ENCODE measurements at places on chromosomes 16 and 17.

GRCh38 chr16:75750528-75750927, 24.2 kb upstream of the CPHXL start:
- H3K27me3 ChIP-seq = no peaks in the 10 kb centered on the region
- no peaks in the 10 kb centered on the region for H3K36me3 ChIP-seq
- H3K27ac ChIP-seq = no peak overlapping the region
- no peak overlapping the region for H3K4me3 ChIP-seq

- H3K27me3 ChIP-seq = no peaks in the 10 kb centered on the region
- peaks cover 47% of the 10 kb centered on the region for H3K4me1 ChIP-seq
- peak overlapping the region; percentile 37 for H3K27ac ChIP-seq
Measured at GRCh38 chr16:10827691-10828341, 9.2 kb upstream of the TVP23A start.

GRCh38 chr16:49454426-49455180, 81.0 kb downstream of the C16orf78 start:
- no peak overlapping the region for H3K4me3 ChIP-seq
- no peaks in the 10 kb centered on the region for H3K36me3 ChIP-seq
- H3K27me3 ChIP-seq = peaks cover 26% of the 10 kb centered on the region
- no peak overlapping the region for H3K27ac ChIP-seq

GRCh38 chr17:8149419-8150193, 2.6 kb downstream of the PER1 start:
- DNase-seq = no peak
- H3K36me3 ChIP-seq = peaks cover 60% of the 10 kb centered on the region
- peaks cover 26% of the 10 kb centered on the region for H3K4me1 ChIP-seq

DNA sequence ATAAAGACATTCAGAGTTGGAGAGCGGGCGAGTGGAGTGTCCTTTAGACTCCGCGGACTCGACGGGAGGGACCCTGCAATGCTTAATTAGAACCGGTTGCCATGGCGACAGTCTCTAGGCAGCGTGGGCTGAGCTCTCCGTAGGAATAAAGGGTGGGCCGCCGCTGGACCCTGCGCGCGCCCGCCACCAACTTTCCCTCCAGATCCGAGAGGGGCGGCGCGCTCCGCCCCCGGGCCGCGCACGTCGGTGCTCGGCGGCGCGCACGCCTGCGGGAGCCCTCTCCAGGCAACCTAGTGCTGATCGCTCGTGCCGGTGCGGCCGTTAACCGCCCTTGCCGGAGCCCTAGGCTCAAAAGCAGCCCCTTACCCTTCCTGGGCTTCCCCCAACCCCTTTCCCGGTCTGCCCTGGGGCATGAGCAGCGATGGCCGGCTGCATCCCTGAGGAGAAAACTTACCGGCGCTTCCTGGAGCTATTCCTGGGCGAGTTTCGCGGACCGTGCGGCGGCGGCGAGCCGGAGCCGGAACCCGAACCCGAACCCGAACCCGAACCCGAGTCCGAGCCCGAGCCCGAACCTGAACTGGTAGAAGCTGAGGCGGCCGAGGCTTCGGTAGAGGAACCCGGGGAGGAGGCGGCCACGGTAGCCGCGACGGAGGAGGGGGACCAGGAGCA, at the start of gene PPM1E:
PPM1E (plus strand) TSS at position 278 of the 669 bp plus-strand sequence.
- H3K4me3 ChIP-seq = peak within 1 kb of the TSS; percentile 46
- no peaks in the 10 kb centered on the region for H3K36me3 ChIP-seq
- no peak for DNase-seq
- H3K27ac ChIP-seq = no peak within 1 kb of the TSS
- H3K27me3 ChIP-seq = no peaks in the 10 kb centered on the region

DNA sequence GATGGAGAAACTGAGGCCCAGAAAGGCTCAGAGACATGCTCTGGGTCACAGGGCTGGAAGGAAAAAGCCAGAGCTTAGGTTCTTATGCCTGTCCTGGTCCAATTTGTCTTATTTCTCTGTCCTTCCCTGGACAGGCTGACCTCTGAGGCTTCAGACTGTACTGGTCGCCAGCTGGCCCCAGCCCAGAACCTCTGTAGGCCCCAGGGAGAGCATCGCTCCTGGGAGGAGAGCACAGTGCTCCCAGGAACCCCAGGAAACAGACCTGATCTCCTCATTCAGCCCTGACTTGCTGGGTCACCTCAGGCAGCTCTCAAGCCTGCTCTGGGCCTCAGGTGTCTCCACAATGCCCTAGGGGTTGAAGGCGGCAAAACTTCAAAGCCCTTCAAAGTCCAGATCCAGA, 4.9 kb downstream of the DRC7 start:
- no peaks in the 10 kb centered on the region for H3K27me3 ChIP-seq
- H3K4me3 ChIP-seq = no peak overlapping the region
- no peaks in the 10 kb centered on the region for H3K36me3 ChIP-seq
- H3K4me1 ChIP-seq = no peaks in the 10 kb centered on the region
- no peak for DNase-seq

DNA sequence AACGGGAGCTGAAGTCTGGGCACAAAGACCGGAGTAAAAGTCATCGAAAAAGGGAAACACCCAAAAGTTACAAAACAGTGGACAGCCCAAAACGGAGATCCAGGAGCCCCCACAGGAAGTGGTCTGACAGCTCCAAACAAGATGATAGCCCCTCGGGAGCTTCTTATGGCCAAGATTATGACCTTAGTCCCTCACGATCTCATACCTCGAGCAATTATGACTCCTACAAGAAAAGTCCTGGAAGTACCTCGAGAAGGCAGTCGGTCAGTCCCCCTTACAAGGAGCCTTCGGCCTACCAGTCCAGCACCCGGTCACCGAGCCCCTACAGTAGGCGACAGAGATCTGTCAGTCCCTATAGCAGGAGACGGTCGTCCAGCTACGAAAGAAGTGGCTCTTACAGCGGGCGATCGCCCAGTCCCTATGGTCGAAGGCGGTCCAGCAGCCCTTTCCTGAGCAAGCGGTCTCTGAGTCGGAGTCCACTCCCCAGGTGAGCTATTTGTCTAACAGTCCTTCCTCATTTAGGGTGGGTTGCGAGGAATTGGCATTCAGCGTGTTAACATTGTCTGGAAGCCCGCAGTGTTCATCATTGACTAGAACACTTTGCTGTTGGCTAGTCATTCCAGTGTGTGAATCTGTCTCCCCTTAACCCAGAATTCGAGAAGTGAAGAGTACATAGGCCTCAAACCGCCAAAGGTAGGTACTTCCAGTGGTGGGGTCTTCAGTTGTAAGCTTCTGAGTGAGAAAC, 1.5 kb downstream of the CDK12 start:
- H3K4me3 ChIP-seq = peak overlapping the region; percentile 87
- H3K27ac ChIP-seq = peak overlapping the region; percentile 99
- H3K27me3 ChIP-seq = no peaks in the 10 kb centered on the region
- H3K4me1 ChIP-seq = peaks cover 53% of the 10 kb centered on the region

DNA sequence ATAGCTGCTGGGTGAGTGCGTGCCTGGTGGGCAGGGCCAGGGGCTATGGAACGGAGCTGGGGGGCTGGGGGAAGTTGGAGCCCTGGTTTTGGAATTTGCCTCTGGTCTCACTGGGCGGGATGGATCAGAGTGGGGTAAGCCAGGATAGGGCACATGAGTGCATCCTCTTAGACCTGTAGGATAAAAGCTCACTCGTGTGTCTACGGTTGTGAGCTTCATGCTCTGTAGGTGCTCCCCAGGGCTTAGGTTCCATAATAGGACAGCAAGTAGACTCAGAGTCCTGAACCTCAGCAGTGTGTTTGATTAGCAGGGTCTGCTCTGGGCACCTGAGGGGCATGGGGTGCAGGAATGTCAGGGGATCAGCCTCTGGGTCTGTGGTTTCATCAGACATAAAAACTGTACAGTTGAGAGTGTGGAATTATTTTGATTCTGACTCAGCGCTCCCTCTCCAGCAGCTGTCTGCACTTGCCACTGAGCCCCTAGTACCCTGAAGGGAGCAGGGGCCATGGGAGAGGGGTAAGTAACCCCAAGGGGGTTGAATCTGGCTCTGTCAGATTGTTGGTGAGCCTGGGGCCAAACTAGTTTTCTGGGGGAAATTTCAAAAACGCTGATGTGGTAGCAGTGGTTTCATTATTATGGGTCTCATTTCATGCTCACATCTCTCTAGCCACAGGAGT, 84.2 kb upstream of the LGALS9 start:
- no peak overlapping the region for H3K4me3 ChIP-seq
- H3K36me3 ChIP-seq = peaks cover 19% of the 10 kb centered on the region
- DNase-seq = no peak

- no peaks in the 10 kb centered on the region for H3K27me3 ChIP-seq
- no peak overlapping the region for H3K27ac ChIP-seq
- no peak for DNase-seq
- no peak overlapping the region for H3K4me3 ChIP-seq
Measured at GRCh38 chr17:66493283-66494019, 191.0 kb downstream of the PRKCA start.

- H3K27ac ChIP-seq = no peak overlapping the region
- no peaks in the 10 kb centered on the region for H3K27me3 ChIP-seq
- peaks cover 2% of the 10 kb centered on the region for H3K36me3 ChIP-seq
- DNase-seq = no peak
Measured at GRCh38 chr16:88867581-88868246, 1.3 kb upstream of the PABPN1L start.

GRCh38 chr16:23302045-23302956, at the start of gene SCNN1B:
TSS of gene SCNN1B (plus strand) at chr16:23302302. CDS start at chr16:23348600, 46,298 bp downstream.
- no peaks in the 10 kb centered on the region for H3K36me3 ChIP-seq
- DNase-seq = no peak
- no peaks in the 10 kb centered on the region for H3K4me1 ChIP-seq
- H3K4me3 ChIP-seq = peak within 1 kb of the TSS; percentile 53

DNA sequence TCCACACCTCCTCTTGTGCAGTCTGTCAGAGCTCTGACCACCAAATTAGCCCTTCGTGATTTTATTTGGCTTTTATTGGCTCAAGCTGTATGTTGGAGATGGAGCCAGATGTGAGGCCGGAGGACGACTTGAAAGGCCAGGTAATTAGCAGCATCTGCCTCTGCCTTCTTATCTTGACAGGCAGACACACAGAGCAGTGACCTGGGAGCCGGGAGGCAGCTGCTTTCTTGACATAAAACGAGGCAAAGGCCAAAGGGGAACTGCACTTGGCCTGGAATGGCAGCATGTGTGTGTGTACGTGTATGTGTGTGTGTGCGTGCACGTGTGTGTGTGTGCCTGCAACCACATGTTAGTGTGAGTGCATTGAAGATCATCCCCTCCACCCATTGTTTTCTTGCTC, 56.9 kb upstream of the BRD7 start:
- no peaks in the 10 kb centered on the region for H3K4me1 ChIP-seq
- H3K27ac ChIP-seq = no peak overlapping the region
- no peaks in the 10 kb centered on the region for H3K36me3 ChIP-seq
- DNase-seq = no peak
- H3K4me3 ChIP-seq = no peak overlapping the region

DNA sequence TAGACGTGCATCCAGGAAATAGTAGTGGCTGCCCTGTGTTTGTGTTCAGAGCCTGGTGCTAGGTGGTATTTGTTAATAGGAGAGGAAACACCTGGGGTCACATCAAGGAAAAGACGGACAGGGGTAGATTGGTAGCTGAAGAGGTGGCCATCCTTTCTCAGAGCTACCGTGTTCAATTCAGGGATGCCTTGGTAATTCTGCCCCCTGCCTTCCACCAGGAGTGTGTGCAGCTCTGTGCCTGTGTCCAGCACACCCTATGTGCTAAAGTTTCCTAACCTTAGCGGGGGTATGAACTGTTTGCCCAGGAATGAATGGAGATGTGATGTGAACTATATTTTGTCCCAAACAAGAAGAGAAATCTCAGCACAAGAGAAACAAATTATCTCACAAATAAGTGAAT, 174.1 kb upstream of the MPHOSPH6 start:
- no peak for DNase-seq
- H3K4me3 ChIP-seq = no peak overlapping the region
- no peak overlapping the region for H3K27ac ChIP-seq
- no peaks in the 10 kb centered on the region for H3K36me3 ChIP-seq

GRCh38 chr16:84425696-84426095, 57.4 kb downstream of the ATP2C2 start:
- no peak overlapping the region for H3K27ac ChIP-seq
- H3K27me3 ChIP-seq = no peaks in the 10 kb centered on the region
- no peaks in the 10 kb centered on the region for H3K4me1 ChIP-seq
- H3K4me3 ChIP-seq = no peak overlapping the region

DNA sequence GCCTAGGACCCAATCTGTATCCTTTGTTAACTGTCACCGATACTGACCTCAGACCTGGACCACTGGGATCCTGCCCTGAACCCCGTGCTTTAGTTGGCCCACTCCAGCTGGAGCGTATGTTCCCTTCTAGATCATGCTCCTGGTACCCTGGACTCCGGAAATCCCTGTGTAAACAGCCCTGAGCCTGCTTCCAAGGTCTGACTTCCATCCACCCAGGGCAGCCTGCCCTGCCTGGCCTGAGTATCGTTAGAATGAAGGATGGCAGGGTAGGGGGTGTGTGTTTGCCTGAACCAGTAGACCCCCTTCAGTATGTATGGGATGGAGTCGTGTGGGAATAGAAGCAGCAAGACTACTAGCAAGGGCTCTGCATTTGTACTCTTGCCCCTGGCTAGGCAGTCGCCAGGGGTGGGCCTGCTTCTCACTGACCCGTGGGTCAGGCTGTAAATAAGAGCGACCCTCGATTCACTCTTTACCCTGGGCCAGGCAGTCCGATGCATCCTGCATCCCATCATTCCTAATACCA, 691 bp upstream of the TMEM98 start:
- H3K27ac ChIP-seq = peak overlapping the region; percentile 54
- no peak for DNase-seq
- peak overlapping the region; percentile 83 for H3K4me3 ChIP-seq
- no peaks in the 10 kb centered on the region for H3K27me3 ChIP-seq
- no peaks in the 10 kb centered on the region for H3K36me3 ChIP-seq

- H3K27ac ChIP-seq = no peak overlapping the region
- peak overlapping the region; percentile 28 for H3K4me3 ChIP-seq
- no peak for DNase-seq
- H3K27me3 ChIP-seq = no peaks in the 10 kb centered on the region
Measured at GRCh38 chr16:84553873-84554399, 49.5 kb upstream of the MEAK7 start.

- no peaks in the 10 kb centered on the region for H3K4me1 ChIP-seq
- H3K36me3 ChIP-seq = no peaks in the 10 kb centered on the region
- no peaks in the 10 kb centered on the region for H3K27me3 ChIP-seq
- no peak overlapping the region for H3K27ac ChIP-seq
- DNase-seq = no peak
Measured at GRCh38 chr16:5062790-5063765, 2.7 kb downstream of the C16orf89 start.

- H3K36me3 ChIP-seq = peaks cover 37% of the 10 kb centered on the region
- no peak overlapping the region for H3K4me3 ChIP-seq
- no peak for DNase-seq
Measured at GRCh38 chr17:41695954-41696757, 7.5 kb downstream of the EIF1 start.

DNA sequence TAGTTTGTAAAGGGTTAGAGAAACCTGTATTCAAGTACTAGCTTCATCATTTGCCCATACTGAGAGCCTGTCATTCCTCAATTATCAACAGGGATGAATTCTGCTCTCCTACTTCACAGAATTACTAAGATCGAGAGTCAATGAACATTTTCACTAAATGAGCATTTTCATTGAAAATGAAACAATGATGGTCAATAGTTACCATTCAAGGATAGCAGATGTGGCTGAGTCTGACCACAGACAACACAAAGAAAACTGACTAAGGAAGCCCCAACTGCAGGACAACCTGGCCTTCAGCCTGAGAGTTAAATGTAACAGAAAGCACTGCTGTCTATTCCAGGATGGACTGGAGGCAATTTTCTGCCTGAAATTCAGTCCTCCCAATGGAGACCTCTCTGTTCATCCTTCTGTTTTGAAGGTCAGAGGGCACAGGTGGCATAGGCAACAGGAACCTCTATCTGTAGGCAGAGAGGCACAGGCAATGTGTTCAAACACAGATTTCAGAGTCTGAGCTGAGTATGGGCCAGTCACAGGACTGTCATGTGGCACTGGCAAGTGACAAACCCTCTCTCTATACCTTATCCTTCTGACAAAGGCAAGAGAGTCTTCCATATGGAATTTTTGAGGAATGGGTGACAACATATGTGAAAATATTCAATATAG, 19.5 kb downstream of the TRAF4 start:
- H3K36me3 ChIP-seq = peaks cover 16% of the 10 kb centered on the region
- H3K4me1 ChIP-seq = peaks cover 25% of the 10 kb centered on the region
